ENCODE measurements at places on chromosomes 16 and 17. TPM values are rescaled to one million over a fixed set of nuclear protein-coding genes. Genes with fewer than 3 reads are reported as not detected.

GRCh38 chr17:47213540-47213939 is 4.4 kb downstream of the MYL4 start:
- DNase-seq: no peak

GRCh38 chr17:50632637-50633036 is 2.0 kb upstream of the ABCC3 start:
- no peak for DNase-seq

KIF2B gene
- total RNA-seq: not detected

DNA sequence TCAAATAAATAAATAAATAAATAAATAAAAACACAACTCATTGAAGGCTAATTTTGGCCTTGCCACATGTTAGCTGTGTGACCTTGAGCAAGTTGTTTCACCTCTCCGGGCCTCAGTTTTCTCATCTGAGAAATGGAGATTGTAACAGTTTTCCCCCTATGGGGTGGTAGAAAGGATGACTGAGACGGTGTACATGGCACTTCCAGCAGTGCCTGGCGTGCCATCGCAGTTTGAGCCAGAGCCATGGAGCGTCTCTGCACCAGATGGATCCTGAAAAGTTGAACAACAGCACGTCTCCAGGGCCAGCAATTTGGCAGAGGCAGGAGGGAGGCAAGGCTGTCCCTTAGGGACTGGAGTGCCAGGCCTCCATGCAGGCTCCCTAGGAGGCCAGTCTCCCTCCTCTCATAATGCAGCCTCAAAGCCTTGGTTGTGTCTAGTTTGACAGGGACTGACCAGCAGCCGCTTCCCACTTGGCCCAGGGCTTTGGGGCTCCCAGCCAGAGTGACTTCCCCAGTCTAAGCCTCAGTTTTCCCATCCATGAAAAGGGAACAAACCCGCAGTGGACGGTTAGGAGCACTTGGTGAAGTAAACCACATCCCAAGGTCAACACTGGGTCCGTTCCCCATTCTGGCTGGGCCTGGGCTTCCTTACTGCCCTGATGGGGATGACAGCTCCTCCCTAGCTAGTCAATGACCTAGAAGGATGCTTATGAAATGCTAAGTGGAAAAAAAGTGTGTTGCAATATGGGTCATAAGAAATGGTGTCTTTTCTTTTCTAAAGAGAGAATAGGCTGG is 19.3 kb downstream of the SOCS1 start:
- DNase-seq: no peak

- DNase-seq: no peak
Measured at GRCh38 chr16:75550211-75550662, 5.8 kb downstream of the TMEM231 start.

PRR29 gene
- not detected for total RNA-seq

- peak; percentile 79 for DNase-seq
Measured at GRCh38 chr17:2215616-2216364, 87.8 kb downstream of the SMG6 start.

DNA sequence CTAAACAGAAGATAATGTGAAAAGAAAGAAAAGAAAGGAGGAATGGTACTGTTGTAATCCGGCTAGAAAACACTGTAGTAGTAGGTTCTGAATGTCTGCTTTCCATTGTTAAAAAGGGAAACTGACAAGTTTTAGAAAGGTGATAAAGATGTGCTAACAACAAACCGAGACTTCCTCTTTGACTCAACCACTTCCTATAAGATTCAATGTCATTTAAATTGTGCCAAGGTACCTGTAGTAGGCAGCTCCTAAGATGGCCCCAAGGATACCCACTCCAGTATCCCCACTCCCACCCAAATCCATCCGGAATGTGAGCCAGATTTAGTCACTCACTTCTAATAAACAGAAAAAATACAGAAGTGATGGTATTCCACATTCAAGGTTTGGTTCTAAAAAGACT is 31.2 kb downstream of the XYLT1 start:
- DNase-seq: no peak

SRCIN1 gene
- total RNA-seq: 2.0 TPM

GRCh38 chr17:50259477-50260324 is 14.6 kb upstream of the TMEM92 start:
- DNase-seq: no peak

CBFA2T3 gene
- 8.6 TPM for total RNA-seq

DNA sequence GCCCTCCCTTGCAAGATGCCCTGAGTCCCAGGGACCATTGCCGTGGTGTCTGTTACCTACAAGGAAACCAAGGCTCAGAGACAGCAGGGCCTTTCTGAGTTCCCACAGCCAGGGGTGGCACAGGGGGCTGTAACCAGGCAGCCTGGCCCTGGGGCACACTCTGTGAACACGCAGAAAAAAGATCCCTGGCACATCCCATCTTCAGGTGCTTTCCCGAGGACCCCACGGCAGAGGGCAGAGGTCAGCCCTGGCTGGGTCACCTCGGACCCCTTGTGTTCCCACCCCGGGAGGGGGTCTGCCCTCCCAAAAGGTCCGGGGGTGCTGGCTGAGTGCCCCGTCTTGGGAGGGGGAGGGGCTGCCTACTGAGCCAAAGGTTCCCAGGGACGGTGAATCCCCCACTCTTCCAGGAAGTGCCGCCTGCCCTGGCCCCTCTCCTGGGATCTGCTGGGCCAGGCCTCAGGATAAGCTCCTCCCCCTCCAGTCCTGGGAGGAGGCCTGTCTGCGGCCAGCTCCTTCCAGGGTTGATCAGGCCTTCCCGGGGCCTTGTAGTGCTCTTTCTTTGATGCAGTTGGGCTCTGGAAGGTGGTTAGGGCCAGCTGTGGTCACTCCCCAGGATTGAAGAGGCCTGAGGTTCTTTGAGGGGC is 8.1 kb downstream of the GLIS2 start:
- DNase-seq: peak; percentile 70

- peak; percentile 47 for DNase-seq
Measured at GRCh38 chr16:27318392-27319256, 4.8 kb downstream of the IL4R start.

GRCh38 chr16:53949715-53950410 is 245.9 kb downstream of the FTO start:
- no peak for DNase-seq

CPNE7 gene
- total RNA-seq: not detected

GRCh38 chr17:82378741-82379021 is 7.1 kb downstream of the UTS2R start:
- no peak for DNase-seq

P2RX5 gene
- total RNA-seq: 18.3 TPM

- no peak for DNase-seq
Measured at GRCh38 chr17:57016764-57017116, 38.8 kb downstream of the SCPEP1 start.

Data from left ventricle myocardium inferior (tissue), 1 donor.